ENCODE measurements at places on chromosomes 2 and 18.

DNA sequence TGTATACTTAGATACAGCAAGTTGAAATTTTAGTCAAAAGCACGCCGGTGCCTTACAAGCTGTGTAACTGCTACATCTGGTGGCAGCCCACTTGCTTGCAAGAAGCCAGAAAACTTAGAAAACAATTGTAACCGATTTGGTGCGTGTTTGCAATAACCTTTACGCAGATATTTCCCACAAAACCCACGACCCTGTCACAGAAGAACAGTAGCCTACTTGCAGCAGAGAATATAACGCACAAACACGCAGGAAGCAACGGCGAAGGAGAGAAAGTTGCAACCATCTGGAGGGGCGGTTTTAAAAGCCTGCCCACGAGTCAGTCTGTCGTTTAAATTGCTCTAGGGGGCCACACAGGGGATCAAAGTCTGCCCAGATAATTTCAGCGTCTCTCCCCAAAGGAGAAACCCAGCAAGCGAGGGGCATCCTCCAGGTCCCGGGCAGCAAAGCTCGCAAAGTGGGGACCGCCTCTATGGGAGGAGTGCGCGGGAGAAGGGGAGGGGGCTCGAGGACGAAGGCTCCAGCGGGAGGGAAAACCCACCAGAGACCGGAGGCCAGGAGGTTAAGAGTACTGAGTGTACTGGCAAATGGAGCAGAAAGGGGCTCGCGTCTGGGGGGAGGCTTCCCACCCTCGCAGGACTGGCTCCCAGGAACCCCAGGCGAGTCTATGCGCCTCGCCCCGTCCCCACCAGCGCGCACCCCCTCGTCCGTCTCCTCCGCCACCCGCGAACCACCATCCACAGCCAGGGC lies 1.1 kb downstream of the TLK1 start:
- peak; percentile 82 for DNase-seq

GRCh38 chr2:184646177-184646576 lies 47.8 kb downstream of the ZNF804A start:
- DNase-seq, result no peak

GRCh38 chr18:8186413-8186812 lies 422.8 kb upstream of the RAB12 start:
- no peak for DNase-seq

DNA sequence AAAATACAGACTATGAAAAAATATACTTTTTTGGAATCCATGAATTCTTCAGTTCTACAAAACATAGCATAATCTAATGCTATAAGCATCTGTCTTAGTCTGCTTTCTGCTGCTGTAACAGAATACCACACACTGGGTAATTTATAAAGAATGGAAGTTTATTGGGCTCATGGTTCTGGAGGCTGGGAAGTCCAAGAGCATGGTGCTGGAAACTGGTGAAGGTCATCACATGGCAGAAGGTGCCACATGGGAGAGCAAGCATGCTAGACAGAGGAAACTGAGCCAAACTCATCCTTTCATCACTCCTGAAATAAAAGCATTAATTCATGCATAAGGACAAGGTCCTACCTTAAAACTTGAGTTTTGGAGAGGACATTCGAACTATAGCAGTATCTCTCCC lies 26.6 kb upstream of the NOSTRIN start:
- no peak for DNase-seq

DNA sequence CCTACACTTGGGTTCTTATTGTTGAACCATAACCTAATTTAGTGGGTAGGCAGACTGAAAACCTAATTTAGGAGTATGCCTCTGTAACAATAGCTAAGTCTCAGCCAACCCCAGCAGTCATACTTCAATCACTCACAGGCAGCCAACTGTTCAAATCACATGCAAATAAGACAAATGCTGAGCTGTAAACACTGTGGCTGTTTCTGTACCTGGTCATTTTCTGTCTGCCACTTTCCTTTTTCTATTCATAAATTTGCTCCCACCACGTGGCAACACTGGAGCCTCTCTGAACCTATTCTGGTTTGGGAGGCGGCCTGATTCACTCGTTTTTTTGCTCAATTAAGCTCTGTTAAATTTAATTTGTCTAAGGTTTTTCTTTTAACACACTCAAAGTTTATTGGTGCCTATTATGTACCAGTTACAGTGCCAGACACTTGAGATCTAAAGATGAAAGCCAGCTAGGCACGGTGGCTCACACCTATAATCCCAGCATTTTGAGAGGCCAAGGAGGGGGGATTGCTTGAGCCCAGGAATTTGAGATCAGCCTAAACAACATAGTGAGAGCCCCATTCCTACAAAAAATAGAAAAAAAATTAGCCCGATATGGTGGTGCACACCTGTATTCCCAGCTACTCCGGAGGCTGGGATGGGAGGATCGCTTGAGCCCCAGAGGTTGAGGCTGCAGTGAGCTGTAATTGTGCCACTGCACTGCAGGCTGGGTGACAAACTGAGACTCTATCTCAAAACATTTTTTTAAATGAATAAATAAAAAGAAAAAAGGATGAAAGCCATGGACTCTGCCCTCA lies 41.1 kb downstream of the THNSL2 start:
- DNase-seq, result no peak

- no peak for DNase-seq
Measured at GRCh38 chr2:2326068-2327040, 4.7 kb downstream of the MYT1L start.

- DNase-seq, result no peak
Measured at GRCh38 chr18:51236225-51236624, 38.7 kb upstream of the MEX3C start.

DNA sequence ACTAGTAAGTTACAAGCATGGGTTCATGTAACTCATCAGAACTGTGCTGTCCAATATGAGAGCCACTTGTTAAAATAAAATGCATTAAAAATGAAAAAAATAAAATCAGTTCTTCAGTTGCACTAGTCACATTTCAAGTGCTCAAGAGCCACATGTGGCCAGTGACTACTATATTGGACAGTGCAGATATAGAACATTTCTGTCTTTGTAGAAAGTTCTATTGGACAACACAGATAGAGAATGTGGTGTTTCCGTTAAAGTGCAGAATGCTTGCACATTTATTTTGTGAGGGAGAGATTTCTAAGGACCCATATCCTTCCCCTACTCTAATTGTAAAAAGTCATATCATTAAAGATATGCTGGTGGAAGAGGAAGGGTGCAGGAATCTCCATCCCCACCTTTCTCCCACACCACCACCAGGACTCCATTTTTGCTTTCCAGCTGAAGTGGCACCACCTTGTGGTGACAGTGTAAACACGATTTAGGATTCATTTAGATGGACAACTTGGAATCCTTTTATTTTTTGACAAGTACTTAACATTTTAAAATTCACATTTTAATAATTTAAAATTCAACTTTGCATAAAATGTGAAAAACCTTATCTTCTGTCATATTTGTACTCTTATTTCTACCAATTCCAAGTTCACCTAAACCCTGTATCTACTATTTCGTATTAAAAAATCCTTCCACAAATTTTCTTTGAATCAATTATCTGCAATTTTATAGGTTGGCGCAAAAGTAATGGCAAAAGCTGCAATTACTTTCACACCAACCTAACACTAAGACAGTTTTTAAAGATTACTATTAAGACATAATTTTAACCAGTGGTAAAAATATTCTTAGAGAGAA lies 9.4 kb upstream of the CD302 start:
- DNase-seq, result no peak

DNA sequence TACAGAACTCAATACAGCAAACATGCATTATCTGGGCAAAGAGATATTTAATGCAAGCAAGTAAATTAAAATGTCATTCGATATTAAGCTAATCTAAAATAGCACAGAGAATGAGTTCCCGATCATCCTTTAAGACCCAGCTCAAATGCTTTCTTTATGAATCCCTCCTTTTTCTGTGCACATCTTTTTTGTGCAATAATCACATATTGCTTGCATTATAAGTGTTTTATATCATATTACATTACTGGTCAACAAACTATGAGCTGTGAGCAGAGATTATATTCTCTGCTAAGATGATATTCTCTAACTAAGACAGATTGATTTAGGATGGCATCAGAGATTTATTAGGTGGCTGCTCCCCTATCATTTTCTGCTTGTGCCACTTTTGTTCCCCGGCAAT lies 146.1 kb downstream of the ERBB4 start:
- DNase-seq, result no peak

GRCh38 chr2:953975-954686 lies 3.5 kb downstream of the SNTG2 start:
- DNase-seq, result no peak

GRCh38 chr18:21004726-21005125 lies 106.9 kb downstream of the ROCK1 start:
- DNase-seq, result no peak

DNA sequence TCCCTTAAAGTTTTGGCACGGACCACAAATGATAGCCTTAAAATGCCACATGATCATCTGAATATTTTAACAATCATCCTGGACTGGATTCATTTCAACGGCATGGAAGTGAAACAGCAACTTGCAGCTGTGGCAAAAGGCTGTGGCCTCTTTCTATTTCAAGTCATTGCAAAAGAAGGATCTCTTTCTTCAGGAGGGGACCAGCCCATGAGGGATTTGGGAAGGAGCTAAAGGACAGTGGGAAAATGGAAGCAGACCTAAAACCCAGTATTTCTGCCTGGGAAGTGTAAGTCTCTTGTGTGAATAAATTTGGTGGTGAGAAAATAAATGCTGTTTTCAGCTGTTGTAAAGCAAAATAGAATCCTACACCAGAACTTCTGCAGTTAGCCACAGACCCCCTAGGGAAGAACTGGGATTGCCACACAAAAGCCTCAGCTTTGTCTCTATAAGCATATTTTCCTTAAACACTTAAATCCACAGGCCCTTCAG lies 107.3 kb upstream of the ZFP36L2 start:
- peak; percentile 64 for DNase-seq

GRCh38 chr18:32301976-32302743 lies 112.3 kb downstream of the MEP1B start:
- DNase-seq, result no peak

DNA sequence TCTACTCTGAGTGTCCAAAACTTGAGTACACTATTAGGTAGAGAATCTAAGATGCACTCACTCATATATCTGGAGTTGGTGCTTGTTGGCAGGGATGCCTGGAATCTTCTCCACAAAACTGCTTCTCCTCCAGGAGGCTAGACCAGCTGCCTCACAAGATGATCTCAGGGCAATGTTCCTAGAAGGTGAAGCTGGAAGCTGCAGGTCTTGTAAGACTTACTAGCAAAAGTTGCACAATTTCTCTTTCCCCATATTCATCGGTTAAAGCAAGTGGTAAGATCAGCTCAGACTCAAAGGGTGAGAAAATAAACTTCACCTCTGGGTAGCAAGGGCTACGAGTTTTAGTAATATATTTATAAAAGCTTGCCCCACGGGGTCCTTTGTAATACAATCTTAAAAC lies 454.4 kb upstream of the ACVR2A start:
- no peak for DNase-seq

All from left hindlimb (tissue), 1 donor.